Amygdala (tissue), 56 donors: ENCODE measurements at places on chromosomes 13 and 19.

DNA sequence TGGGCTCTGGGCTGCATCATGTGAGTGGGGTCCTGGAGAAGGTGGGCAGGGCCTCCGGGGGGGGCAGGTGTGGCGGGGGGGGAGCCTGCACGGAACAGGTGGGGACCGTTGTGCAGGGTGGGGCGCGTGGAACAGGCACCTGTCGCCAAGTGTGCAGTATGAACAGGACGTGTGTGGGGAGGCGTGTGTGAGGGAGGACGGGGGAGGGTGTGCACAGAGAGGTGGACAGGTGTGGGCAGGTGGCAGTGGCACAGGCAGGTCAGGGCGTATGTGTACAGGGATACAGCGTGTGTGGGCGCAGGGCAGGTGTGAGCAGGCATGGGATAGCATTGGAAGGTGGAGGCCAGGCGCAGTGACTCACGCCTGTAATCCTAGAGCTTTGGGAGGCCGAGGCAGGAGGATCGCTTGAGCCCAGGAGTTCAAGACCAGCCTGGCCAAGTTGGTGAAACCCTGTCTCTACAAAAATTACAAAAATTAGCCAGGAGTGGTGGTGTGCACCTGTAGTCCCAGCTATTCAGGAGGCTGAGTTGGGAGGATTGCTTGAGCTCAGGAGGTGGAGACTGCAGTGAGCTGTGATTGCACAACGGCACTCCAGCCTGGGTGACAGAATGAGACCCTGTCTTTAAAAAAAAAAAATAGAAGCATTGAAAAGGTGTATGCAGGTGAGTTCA lies 3.2 kb downstream of the PLK5 start:
- no peak for DNase-seq

DNA sequence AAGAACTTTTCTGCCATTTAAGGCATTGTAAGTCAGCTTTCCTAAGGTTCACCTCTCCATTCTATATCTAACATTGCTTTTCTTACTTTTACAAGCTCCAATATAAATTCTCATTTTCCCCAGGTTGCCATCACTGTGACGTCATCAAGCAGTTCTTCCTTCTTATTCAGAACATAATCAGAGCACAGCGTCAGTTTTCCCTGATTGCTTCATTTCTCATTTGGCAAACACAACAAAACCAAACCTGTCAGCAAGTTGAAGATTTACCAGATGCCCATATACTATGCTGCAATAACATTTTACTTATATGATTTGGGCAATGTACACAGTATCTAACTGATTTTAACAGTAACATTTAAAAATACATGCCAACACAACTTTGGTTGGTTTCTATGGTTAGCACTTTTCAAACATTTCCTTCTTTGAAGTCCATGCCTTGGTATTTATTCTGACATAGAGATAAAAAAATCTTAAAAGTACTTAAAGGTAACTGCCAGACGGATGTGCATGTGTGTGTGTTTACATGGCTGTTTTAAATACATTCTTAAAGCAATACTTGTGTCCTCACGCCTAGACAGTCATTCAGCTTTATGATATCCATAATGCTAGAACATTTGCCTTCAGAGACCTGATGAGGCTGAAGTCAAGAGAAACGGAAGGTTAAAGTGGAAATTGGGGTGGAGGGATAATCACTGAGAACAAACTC lies 264.0 kb downstream of the KLF12 start:
- DNase-seq: no peak

DNA sequence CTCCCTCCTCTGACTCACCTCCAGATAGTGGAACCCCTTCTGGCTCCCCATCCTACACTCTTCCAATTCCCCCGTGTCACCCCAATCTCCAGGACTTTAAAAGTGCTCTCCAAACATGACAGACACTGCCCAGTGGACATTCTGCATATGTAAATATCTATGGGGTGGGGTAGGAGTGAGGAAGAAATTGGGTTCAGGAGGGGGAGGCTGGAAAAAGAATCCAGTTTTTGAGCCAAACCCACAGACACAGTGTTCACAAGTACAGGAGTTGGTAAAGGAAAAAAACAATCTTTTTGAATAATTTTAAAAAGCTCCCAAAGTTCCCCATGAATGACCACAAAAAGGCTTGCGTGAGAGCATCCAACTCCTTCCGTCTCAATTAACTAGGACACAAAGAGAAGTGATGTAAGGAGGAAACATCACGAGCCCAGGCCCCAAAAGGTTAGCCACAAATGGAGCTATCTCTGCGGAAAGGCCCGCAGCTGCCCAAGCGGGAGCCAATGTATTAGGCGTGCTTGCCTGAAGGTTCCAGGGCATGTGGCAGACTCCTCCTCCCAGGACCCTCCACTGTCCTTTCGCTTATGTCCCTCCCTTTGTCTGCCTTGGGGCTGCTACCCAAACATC lies 18.0 kb downstream of the ZC3H4 start:
- DNase-seq: no peak

GRCh38 chr19:6580313-6580712 lies 10.6 kb downstream of the CD70 start:
- DNase-seq: no peak

DNA sequence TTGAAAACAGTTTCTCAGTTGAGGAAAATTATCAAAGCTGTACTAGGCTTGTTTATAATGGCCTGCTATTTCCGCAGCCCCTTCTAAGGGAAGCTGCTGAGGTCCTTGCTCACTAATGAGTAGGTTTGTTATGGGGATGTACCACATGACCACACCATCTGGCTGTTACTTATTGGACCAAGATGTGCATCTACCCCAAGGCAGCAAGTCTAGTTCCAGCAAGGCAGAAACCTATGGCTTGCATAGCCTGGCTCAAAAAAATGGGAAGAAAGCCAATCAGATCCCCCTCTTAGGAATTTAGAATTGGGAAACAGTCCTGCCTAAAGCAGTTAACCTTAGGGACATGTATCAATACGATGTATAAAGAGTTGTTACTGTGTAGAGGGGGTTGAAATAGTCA lies 186.5 kb upstream of the SPRY2 start:
- DNase-seq: no peak

- peak; percentile 79 for DNase-seq
Measured at GRCh38 chr19:45886427-45887199, 672 bp upstream of the IRF2BP1 start.

DNA sequence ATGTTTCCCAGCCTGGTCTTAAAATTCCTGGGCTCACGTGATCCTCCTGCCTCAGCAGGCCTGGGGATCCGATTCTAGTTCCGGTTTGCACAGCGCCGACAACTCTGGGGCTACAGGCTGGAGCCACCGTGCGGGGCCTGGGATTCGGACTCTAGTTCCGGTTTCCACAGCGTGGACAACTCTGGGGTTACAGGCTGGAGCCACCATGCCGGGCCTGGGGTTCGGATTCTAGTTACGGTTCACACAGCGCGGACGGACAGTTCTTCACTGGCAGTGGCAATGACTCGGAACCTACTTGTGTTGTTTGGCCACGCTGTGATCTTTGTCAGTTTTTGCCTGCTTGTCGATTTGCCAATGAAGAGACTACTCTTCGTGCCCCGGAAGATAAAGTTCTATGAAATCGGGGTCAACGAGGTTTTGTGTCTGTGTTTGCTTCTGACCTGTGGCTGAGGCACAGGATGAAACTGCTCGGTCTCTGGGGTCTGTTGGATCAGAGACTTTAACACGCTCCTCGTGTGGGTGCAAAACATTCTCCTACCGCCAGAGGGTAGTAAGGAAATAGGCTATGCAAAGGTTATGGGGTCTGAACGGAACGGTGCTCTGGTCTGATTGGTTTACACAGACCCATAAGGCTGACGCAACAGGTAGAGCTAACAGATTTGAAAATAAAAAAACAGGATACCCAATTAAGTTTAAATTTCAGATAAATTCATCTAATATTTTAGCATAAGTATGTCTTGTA lies 12.1 kb upstream of the ZSCAN1 start:
- DNase-seq: peak; percentile 33

DNA sequence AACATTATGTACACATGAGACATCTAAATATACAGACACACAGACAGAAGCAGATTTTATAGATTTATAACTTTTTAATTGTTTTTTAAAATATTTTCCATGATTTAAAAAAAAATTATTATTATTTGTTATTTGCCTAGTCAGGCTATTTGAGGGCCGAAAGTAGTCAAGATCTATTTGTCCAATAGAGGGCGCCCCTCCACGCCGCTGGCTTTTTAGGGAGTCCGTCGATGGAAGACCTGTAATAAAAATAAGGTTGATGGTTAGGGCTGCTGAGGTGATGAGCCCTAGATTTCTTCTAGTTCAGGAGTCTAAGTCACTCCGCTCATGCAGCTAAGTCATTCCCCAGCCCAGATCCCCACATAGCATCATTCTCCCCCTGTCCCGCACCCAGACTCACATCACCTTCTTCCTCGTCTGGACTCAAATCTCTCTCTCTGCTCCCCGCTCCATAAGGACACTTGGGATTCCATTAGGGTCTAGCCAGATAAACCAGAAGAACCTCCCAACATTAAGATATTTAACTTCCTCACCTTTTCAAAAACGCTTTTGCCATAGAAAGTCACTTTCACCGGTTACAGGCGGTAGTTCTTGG lies 33.9 kb upstream of the CEACAM21 start:
- DNase-seq: no peak

- DNase-seq: peak; percentile 19
Measured at GRCh38 chr13:53151336-53152056, 122.9 kb downstream of the OLFM4 start.

GRCh38 chr13:85887406-85887805 lies 88.2 kb upstream of the SLITRK6 start:
- DNase-seq: no peak

- peak; percentile 23 for DNase-seq
Measured at GRCh38 chr13:34750078-34750931, 191.8 kb upstream of the NBEA start.

- no peak for DNase-seq
Measured at GRCh38 chr13:55714120-55714519, 1426.6 kb upstream of the PRR20A start.

- no peak for DNase-seq
Measured at GRCh38 chr13:111958612-111959395, 108.1 kb upstream of the SOX1 start.

DNA sequence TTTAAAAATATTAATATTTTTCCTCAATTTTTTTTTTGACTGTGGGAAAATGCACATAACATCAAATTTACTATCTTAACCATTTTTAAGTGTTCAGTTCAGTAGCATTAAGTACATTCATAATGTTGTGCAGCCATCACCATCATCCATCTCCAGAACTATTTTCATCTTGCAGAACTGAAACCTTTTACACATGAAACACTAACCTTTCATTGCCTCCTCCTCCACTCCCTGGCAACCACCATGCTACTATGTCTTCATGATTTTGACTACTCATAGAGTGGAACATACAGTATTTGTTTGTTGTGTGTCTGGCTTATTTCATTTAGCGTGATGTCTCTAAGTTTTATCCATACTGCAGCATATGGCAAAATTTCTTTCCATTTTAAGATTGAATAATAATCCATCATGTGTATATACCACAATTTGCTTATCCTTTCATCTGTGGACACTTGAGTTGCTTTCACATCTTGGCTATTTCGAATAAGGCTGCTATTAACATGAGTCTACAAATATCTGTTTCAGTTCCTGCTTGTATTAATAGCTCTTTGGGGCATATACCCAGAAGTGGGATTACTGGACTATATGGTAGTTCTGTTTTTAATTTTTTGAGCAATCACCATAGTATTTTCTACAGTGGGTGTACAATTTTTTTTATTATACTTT lies 376.4 kb downstream of the MTUS2 start:
- no peak for DNase-seq

GRCh38 chr13:74586847-74587246 lies 452.6 kb upstream of the KLF12 start:
- DNase-seq: no peak

- DNase-seq: peak; percentile 69
Measured at GRCh38 chr13:110914331-110915056, 375 bp downstream of the ANKRD10 start.

DNA sequence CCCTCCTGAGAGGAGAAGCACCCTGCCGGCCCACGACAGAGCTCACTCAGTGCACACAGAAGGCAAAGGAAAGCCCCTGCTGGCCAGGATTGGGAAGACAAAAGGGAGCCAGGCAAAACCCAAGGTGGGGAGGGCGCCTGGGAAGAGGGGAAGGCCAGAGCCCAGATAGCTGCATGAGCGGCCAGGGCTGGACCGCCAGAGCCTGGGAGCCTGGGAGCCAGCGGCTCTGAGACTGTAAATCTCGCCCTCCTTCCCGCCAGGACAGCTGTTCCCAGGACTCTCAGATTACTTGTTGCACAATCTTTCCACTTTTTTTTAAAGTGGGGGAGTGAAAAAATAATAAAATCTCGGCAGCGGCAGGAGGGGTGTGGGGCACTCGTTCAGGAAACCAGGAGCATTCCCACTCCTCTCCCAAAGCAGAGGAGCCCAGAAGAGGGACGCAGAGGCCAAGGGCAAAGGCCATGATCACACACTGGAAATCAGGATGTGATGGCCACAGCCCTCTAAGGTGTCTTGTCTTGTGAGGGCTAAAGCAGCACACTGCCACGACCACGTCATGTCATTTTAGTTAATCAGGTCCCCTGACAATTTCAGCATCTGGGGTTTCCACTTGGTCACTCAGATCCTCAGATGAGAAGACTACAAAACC lies 19.6 kb upstream of the EPHX3 start:
- no peak for DNase-seq

DNA sequence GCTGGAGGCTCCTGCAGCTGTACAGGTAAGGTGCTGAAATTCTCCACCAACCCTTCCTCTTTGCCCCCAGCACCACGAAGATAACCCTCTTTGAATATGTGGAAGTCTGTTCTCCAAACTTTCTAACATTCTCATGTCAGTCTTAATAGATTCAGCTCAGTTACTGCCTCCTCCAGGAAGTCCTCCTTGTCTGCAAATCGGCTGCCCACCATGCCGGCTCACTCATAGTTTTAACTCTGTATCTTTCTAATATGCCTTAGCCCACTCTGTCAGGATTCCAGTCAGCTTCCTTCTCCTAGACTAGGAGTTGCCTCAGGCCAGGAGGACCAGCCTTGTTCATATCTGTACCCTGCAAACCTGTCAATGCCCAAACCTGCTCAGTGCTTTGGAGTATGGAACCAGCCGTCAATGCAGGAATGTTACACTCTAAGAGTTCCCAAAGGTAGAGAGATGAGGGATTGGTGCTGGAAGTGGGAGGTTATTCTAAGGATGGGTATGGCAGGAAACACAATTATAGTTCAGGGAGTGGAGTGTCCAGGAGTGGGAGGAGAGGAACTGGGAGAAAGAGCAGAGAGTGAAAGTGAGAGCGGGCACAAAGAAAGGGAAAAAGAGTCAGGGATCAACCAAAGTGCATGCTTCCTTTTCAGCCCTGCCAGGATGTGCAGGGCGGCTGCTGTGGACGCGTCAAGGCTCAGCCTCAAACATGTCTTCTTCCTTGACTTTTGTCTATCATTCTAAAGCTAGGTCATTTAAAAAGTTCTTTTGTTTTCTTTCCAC lies 38.0 kb upstream of the ALOX5AP start:
- DNase-seq: no peak

- no peak for DNase-seq
Measured at GRCh38 chr13:76808927-76809326, 77.3 kb downstream of the KCTD12 start.
